Activated CD4-positive, alpha-beta T cell treated with anti-CD3 and anti-CD28 coated beads, Interleukin-2, Interleukin-4, amounts not matched to agents 100 ng/mL and 50 ng/mL, durations not matched to agents 16 hours and 8 hours (primary cell): ENCODE measurements at places on chromosomes 6 and 20.

- no peak for DNase-seq
Measured at GRCh38 chr6:150606647-150607328, 7.1 kb downstream of the PLEKHG1 start.

- DNase-seq: no peak
Measured at GRCh38 chr6:38015341-38015740, 195.8 kb downstream of the ZFAND3 start.

GRCh38 chr6:16136091-16136490, 7.2 kb downstream of the MYLIP start:
- peak; percentile 30 for DNase-seq

- no peak for DNase-seq
Measured at GRCh38 chr6:12297363-12298016, 7.3 kb downstream of the EDN1 start.

DNA sequence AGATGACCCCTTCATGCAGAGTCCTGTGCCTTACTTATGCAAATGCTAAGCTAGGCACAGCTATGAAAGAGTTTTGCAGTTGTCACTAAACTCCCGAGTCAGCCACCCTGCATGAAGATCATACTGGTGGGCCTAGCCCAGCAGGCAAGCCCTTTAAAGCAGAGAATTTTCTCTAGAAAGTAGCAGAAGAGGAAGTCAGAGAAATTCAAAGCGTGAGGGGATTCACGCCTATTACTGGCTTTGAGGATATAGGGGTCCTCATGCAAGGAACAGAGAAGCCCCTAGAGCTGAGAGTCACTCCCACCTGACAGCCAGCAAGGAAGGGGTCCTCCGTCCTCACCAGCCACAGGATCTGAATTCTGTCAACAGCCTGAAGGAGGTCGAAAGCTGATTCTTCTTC, 54.6 kb downstream of the MYB start:
- DNase-seq: no peak

DNA sequence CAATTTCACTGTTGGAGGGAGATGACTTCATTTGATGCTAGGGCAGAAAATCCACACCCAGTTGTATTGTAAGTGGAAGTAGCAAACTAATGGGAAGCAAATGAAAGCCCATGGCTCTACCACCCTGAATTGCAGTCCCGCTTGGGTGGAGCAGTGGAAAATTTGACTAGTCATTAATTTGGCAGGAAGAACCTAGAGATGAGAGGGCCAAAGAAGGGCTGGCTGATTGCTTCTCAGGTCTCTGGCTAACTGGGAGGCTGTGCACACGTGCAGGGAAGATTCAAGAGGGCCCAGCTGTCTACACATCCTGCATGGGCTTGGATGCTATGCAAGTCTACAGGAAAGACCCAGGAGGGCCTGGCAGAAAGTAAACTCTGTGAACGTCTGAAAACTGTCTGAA, 466.2 kb downstream of the TFAP2A start:
- DNase-seq: no peak

GRCh38 chr20:3563548-3564177, 92.8 kb downstream of the ATRN start:
- peak; percentile 64 for DNase-seq

DNA sequence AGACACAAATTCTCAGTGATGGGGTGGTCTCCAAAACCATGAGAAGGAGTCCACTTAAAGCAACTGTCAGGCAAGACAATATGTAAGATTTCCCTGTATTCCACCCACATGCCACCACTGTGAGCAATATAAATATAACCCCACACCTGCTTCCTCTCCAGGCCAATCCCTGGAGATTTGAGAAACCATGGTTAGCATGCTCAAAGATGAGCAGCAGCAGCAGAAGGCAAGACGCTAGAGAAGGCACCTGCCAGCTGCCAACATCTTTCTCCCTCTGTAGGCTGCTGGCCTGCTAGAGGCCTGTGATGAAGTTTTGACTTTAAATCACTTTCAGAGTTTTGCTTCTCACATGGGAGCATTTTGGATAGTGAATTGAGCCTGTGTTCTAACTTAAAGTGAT, 7.9 kb upstream of the SOD2 start:
- no peak for DNase-seq

DNA sequence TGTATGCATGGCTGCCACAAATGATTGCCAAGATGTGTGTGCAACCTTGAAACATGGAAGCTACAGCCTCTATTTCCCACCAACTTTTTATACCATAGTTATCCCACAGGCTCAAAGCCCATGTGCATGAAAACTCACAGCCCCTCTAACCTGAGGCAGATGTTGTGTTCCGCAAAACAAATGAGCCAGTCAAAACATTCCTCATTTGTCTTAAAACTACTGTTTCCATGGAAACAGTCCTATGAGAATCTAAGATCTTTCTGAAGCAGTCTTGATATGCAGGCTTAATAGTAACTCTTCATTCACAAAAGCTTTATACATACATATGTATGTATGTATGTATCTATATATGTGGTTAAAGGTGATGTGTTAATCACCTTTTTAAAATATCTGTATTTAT, 31.2 kb upstream of the MANEA start:
- no peak for DNase-seq

- DNase-seq: peak; percentile 65
Measured at GRCh38 chr20:49620364-49621240, 52.7 kb upstream of the PTGIS start.

DNA sequence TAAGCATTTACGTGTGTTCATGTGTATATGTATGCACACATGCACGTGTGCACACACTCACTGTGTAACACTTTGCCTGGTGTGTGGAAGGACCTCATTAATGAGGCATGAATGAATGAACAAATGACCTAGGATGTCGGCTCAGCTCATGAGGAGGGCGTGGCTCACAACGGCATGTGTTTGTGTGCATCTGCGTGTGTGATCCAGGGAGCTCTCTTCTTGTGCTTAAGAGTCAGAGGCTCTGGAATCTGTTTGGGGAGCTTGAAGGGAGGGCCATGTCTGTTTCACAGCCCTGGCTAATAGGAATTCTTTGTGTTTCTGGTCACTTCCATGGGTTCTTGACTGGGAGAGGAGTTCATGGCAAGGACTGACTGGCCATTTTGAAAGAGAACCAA, 32.7 kb downstream of the TOX2 start:
- no peak for DNase-seq

- peak; percentile 17 for DNase-seq
Measured at GRCh38 chr6:115001731-115002350, 659.0 kb upstream of the HS3ST5 start.

DNA sequence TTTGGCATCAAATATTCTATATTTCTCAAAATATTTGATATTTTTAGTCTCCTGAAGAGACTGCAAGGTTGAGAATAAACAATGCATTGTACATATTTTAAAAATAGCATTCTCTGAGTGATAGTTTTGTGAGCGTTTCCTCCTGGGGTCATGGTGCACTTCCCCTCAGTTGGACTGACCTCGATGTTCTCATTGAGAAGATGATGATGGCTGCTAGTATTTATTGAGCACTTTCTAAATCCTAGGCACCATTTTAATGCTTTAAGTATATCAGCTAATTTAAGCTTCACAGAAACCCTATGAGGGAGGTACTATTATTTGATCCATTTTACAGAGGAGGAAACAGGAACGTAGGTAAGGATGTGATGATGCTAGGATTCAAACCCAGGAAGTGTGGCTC, 18.2 kb downstream of the DSE start:
- no peak for DNase-seq

DNA sequence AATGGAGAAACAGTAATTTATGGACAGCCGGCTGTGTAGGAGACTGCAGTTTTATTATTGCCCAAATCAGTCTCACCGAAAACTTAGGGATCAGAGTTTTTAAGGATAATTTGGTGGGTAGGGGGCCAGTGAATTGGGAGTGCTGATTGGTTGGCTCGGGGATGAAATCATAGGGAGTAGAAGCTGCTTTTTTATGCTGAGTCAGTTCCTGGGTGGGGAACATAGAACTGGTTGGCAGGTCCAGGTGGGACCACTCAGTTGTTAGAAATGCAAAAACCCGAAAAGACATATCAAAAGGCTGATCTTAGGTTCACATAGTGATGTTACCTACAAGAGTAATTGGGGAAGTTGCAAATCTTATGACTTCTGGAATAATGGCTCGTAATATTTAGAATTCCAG, 59.3 kb downstream of the DOP1A start:
- DNase-seq: no peak

DNA sequence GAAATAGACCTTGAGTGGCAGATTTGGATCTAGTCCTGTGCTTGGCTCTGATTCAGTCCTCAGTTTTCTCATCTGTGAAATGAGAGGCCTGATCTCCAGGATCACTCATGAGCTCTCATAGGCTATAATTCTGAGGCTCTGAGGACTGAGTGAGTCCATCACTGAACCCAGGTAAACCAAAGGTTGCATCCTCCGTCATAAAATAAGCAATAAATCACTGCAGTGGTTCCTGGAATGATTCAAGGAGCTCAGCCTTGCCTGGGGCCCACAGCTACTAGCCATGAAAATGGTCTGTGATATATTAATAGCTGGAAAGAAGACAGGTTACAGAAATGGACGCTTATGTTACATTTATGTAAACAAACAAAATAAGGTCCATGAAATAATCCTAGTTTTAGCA, 124.8 kb downstream of the MAP3K7 start:
- peak; percentile 25 for DNase-seq

GRCh38 chr6:151399679-151400078, 8.3 kb upstream of the ZBTB2 start:
- no peak for DNase-seq

DNA sequence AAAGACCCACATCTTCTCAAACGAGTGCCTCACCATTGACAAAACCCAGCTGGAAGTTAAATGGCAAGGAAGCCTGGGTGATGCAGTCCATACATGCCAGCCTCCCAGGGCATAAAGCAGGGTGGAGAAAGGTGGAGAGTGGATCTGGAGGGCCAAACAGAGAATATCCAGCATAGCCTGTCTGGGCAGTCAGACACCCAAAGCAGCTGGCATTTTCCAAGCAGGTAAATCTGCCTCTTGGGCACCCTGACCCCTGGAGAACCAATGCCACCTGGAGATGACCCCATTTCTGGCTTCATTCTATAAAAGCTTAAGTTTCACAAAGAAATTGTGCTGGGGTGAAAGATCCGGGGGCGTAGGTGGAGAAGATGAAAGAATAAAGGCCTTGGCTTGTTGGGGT, 5.1 kb upstream of the SRPK1 start:
- no peak for DNase-seq
